Amniotic epithelial cell (primary cell): ENCODE measurements at places on chromosomes 13 and 19.

GRCh38 chr19:54247106-54247930, 4.7 kb upstream of the LILRA6 start:
- DNase-seq = no peak

DNA sequence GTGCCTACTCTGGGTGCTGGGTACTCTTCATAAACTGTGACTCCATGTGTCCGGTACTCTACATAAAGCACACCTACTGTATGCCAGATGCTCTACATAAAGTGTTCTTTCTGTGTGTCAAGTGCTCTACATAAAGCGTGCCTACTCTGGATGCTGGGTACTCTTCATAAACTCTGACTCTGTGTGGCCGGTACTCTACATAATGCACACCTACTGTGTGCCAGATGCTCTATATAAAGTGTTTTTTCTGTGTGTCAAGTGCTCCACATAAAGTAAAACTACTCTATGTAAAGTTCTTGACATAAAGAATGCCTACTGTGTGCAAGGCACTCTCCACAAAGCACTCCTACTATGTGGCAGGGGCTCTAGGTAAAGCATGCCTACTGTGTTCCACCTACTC, 1.8 kb upstream of the CYP4F11 start:
- DNase-seq = no peak

DNA sequence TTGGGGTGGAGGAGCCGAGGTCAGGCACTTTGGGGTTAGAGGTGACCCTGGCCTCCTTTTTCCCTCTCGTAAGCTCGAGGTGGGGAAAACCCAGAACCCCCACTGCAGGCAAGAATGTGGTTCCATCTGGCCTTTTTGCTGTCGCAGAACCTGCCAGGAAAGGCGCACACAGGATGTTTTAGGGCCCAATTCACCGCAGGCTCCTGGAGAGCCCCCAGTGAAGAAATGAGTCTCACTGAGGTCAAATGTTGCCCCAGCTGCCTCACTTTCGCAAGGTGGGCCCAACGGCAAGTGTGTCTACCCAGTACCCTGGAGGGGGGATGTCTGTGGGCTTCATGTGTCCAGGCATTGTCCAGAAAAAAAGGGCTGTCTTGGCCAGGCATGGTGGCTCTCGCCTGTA, 61.8 kb downstream of the PEX11G start:
- no peak for DNase-seq

GRCh38 chr19:3353493-3353892, 12.9 kb upstream of the NFIC start:
- DNase-seq = no peak

- DNase-seq = no peak
Measured at GRCh38 chr13:45510672-45511071, 45.9 kb downstream of the COG3 start.

- DNase-seq = no peak
Measured at GRCh38 chr19:7482584-7483439, 6.0 kb downstream of the PEX11G start.

GRCh38 chr19:21474671-21475181, 30.7 kb upstream of the ZNF429 start:
- peak; percentile 47 for DNase-seq

- DNase-seq = no peak
Measured at GRCh38 chr19:21440321-21440720, 43.4 kb downstream of the ZNF493 start.

DNA sequence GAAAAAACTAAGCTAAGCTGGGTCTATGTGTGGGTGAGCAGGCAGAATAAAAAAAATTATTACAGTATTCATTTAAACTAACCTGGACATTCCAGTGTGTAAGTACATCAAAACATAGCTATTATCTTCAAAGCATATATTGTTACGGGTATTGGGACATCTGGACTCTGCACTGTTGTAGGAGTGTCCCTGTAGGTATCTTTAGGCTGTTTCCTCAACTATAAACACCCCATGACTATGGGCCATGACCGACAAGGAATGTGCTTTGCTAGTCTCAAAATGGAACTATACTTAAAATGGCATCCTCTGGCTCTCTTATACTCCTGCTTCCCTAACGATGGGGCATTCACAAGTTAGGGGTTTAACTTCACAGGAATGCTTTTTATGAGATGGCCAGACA, 3.4 kb downstream of the SCGB2B2 start:
- DNase-seq = no peak

GRCh38 chr13:99636728-99637353, 135.6 kb downstream of the TM9SF2 start:
- no peak for DNase-seq

DNA sequence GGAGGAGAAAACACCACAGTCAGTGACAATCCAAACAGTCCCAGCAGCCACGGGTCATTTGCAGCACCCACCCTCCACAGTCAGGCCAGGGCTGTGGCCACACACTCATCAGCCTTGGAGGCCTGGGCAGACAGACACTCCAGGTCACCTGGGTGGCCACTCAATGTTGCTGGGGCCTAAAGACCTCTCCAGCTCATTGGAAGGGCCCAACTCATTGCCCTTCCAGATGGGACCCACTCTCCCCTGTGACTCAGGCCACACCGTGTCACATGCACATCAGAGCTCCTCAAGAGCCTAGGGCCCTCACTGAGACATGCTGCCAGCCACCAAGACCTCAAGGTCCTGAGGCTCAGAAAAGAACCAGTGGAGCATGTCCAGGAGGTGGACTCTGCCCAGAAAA, 22.4 kb downstream of the TUBA3C start:
- DNase-seq = no peak

DNA sequence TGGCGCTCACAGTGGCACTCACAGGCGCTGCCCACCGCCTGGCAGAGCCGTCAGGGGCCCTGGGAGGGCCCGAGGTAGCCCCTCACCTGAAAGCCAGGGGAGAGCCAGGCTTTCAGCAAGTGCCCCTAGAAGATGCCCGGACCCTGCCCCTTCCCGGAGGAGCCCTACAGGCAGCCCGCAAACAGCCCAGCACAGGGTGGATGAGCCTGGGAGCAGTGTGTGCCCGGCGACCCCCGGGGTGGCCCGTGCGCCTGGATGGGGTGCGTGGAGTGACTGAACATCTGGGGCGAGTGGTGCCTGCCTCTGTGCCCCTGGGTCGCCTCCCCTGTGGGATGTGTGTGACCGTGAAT, 1.4 kb downstream of the CRLF1 start:
- no peak for DNase-seq

GRCh38 chr19:35076026-35076370, 34.5 kb downstream of the HPN start:
- no peak for DNase-seq

- no peak for DNase-seq
Measured at GRCh38 chr19:47324502-47324901, 7.5 kb upstream of the C5AR2 start.

- no peak for DNase-seq
Measured at GRCh38 chr13:22298530-22298929, 627.7 kb downstream of the FGF9 start.

DNA sequence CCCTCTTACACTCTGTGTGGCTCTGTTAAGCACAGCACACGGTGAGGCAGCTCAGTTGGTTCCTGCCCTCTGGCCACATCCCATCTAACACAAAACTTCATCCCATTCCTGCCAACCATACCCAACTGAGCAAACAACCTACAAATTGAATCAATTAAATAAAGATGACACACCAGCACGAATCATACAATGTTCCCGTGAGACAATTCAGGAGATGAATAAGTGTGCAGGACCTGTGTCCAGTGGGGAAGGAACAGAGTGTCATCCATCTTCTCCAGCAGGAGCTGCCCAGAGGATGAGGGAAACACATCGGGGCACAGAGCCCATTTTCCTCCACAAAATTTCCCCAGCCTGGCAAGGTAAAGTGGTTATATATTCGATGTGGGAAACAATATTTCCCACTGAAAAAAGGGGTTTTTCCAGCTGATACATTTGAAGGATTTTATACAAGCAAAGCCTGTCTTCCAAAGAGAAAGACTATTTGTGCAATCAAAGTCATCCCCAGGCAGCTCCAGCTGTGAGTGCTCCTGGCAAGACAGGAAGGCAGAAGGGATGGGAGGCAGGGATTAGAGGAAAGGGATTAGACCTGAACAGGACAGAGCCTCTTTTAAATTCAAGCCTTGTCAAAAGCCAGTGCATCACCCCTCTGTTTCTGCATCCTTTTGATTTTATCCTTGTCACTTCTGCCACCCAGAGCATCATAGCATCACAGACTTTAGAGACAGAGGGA, 240.2 kb downstream of the LHFPL6 start:
- DNase-seq = no peak

DNA sequence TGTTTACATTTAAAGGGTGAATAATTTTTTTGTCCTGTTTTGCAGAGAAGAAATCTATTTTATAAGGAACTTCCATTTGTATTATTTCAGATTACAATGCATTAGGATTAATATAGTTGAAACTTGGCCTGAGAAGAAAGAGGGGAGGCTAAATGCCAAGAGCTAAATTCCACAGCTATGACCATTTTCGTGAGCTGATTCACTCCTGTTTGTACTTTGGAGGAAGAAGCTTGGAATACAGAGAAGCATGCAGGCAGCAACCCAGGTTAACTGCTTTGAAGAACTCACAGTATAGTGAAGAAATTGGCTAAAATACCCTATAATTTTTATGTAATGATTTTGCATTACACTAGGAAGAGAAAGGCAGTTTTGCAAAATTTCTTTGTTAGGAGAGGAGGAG, 309.4 kb upstream of the KLF12 start:
- peak; percentile 73 for DNase-seq

- no peak for DNase-seq
Measured at GRCh38 chr19:44278181-44278690, 18.6 kb downstream of the ZNF233 start.

- DNase-seq = no peak
Measured at GRCh38 chr13:96398486-96398885, 308.6 kb downstream of the HS6ST3 start.

DNA sequence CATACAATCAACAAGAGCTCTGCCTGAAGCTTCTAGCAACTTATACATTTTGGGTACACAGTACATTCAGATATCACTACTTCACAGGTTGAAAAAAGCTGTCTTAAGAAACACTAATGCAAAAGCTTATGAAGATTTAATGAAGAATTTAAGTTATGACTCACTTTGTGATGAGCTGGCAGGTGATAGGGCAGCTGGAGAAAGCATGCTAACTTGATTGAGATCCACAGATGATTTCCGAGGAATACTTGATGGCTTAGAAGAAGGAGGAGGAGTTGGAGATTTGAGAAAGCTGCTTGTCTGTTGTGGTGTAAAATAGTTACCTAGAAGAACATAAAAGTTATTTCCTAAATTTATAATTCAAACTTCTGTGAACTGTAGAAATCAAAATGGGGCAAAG, 23.3 kb downstream of the EXOSC8 start:
- peak; percentile 81 for DNase-seq

DNA sequence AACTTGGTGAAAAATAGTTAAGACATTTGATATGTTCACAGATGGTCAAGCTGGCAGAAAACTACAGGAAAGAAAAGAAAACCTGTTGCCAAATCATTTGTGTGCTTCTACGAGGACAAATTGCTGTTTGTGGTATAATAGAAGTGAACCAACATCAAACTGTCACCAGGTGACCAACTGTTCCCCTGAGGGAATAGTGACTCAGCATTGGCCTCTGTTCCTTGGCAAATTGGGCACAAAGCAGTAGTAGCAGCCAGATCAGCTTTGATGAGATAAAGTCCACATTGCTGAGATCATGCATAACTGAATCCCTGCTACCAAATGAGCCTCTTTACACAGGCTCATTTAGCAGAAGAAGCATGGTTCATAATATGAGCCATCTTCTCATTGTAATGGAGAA, 103.5 kb downstream of the POSTN start:
- no peak for DNase-seq

DNA sequence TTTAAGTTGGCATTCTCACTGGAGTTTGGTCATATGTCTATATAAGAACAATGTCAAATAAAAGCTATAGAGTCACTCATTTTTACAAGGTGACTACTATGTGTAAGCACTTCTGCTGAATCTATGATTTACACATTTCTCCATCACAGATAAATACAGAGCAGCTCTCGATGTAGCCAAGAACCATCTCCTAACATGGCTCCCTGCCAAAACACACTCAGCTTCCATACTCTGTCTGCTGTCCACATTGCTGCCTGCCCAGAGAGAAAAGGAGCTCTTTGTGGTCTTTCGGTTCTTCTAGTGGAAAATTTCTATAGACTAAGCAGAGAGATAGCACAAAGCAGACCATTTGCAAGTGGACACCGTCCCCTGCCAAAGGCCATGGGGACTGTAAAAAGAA, 190.9 kb upstream of the KLF12 start:
- DNase-seq = peak; percentile 57

DNA sequence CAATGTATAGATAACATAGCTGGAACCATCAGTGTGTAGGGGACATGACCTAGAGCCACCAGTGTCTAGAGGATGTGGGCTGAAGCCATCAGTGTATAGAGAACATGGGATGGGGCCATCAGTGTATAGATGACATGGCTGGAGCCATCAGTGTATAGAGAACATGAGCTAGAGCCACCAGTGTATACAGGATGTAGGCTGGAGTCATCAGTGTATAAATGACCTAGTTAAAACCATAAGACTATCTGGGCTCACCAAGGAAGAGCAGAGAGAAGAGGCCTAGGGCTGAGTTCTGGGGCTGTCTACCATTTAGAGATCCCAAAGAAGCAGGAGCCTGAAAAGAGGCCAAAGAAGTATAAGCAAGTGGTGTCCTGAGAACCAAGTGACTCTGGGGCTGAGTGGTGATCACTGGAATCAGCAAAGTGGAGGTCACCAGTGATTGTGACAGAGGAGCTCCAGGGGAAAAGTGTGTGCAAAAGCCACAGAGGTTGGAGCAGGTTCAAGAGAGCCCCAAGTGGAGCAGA, 41.0 kb downstream of the RFX2 start:
- no peak for DNase-seq

- no peak for DNase-seq
Measured at GRCh38 chr19:50794074-50794875, 4.1 kb downstream of the ACP4 start.

GRCh38 chr19:35342430-35342829, 5.3 kb upstream of the FFAR1 start:
- DNase-seq = no peak

DNA sequence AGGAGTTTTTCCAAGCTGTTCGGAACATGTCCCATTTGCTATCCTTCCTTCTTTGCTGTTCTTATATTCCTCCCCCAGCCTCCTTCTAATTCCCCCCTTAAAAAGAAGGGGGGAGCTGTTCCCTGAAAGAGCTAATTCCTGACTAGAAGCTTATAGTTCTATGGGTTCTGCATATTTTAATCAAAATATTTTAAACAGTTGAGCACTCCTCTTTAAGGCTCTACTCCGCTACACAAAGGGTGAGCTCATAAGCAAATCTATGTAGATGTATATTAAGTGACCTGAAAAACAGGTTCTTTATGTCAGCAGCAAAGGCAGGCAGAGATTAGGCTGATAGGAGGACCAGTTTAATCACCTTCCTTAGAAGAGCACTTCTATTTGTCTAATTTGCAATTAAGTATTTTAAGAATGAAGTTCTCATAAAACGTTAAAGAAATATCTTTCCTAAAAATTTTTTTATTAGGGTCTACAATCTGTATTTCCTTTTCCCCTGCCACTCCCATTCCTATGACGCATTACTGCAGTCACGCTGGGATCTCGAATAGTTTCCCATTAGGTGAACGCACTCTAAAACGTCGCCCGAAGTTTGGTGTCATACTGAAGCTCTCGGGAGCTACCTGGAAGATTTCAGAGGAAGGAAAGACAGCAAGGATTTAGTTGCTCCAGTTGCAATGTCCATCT, 5.2 kb downstream of the EFNB2 start:
- DNase-seq = no peak

GRCh38 chr13:29537736-29538651, 57.5 kb downstream of the SLC7A1 start:
- DNase-seq = no peak
